ENCODE measurements at places on chromosomes 13 and 19.

DNA sequence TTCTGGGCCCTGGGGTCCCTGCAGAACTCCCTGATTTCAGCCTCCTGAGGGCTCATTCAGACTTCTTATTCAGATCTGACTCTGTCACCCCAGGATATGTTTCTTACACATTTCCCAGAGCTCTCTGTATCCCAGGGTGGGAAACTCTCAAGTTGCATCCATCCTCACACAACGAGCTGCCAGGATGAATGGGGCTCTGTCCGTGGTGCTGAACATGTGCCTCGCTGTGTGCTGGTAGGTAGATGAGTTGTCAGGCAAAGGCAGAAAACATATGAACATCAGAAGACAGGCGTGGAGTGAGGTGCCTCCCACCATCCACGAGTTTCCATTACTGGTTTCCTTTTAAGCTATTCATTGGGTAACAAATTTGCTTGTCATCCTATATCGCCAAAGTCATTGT, 11.4 kb upstream of the IGFL1 start:
- DNase-seq = peak; percentile 31

- DNase-seq = no peak
Observed at GRCh38 chr19:3073931-3074595, 11.8 kb upstream of the TLE5 start.

DNA sequence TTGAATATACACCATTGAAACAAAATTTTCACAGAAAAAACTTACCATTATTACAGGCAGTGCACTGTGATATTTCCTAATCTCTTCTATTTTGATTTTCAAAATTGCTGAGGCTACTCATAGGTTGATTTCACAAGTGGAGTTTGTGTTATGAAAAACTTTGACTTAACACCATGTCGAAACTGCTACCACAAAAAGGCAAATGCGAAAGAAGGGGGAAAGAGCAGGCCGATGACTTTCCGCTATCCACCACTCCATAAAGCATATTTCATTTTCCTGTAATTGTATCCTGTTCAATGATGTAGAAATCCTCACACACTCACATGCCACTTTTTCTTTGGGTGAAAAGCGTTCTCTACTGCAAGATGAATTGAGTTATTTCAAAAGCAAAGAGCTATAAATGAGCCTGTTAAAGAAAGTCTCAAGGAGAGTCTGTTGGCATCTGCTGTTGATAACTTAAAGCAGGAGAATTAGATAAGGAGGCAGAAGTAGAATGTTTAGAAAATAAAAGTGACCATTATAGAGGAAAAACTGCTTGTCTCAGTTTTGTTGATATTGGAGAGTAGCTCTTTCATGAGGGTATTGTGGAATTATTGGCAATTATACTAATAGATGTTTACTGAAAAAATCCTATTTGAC, 18.8 kb downstream of the KL start:
- DNase-seq = no peak

- no peak for DNase-seq
Observed at GRCh38 chr13:44093607-44094564, 214.2 kb downstream of the LACC1 start.

- DNase-seq = peak; percentile 86
Observed at GRCh38 chr13:24709186-24709913, 29.1 kb downstream of the ATP12A start.

GRCh38 chr19:2702170-2703076, at the start of gene GNG7:
GNG7 (minus strand) TSS chr19:2702694; CDS start chr19:2520688, 182,006 bp downstream.
- peak; percentile 90 for DNase-seq

DNA sequence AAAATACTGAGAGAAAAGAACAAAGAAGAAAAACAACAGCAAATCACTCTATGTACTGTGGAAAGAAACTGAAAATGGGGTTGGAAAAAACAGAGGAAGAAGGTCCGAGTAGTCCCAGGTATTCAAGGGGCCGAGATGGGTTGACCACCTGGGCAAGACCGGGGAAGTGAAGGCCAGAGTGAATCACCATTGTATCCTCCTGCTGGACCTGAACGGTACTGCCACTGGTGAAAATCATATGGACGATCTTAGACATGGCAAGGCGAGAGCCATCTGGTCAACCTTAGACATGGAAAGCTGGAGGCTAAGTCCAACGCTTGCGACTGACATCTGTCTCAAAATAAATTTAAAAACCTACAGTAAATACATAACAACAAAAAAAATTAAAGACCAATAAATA, 44.4 kb upstream of the ZNF91 start:
- DNase-seq = no peak

DNA sequence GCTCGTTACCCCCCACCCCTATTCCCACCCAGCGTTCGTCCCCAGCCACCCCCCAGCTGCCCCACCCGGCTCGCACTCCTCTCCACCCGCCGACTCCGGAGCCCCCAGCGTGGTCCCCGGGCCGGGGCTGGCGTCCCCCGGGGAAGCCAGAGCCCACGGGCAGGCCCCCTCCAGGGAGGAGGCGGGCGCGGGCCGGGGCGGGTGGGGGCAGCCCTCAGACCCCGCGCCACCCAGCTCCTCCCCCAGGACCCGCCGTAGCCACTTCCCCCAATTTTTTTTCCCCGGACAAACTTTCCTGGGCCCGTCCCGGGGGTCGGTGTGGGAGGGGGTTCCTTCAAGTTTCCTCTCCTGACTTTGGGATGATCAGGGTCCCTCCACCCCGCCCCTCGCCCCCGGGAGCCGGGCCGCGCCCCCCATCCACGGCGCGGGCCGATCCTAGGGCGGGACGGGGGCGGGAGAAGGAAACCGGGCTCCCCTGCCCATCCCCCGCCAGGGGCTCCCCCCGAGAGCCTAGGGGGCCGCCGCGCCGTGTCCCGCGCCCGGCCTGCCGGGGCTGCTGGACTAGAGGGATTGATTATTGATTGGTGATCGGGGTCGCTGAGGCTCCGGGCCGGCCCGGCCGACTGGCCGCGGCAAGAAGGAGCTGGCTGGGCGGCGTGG, 927 bp upstream of the TSHZ3 start:
- no peak for DNase-seq

DNA sequence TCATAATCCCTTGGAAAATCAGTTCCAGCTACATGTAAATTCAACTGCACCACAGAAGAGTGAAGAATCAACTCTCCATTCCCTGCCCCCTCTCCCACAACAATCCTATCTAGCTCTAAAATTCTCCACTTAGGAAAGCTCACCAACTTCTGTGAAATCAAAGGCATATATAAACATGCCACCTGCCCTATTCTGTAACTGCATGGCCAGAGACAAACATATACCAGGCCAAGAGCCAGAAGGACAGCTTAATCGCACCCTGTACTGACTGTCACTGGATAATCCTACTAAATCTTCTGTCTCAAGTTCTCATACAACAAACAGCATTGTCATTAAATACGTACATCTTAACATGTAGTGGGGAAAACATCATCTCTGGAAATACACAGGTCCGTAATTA, 58.2 kb upstream of the EEF1AKMT1 start:
- no peak for DNase-seq

- DNase-seq = peak; percentile 82
Observed at GRCh38 chr19:3125900-3126524, 9.8 kb upstream of the GNA15 start.

GRCh38 chr19:51417107-51417809, at the start of gene SIGLEC10:
SIGLEC10 (minus strand) TSS chr19:51417642; CDS start chr19:51417581, 61 bp downstream.
- peak; percentile 48 for DNase-seq

GRCh38 chr13:104592127-104592526, 1525.9 kb upstream of the SLC10A2 start:
- no peak for DNase-seq

- no peak for DNase-seq
Observed at GRCh38 chr13:73667756-73668155, 466.4 kb downstream of the KLF12 start.

DNA sequence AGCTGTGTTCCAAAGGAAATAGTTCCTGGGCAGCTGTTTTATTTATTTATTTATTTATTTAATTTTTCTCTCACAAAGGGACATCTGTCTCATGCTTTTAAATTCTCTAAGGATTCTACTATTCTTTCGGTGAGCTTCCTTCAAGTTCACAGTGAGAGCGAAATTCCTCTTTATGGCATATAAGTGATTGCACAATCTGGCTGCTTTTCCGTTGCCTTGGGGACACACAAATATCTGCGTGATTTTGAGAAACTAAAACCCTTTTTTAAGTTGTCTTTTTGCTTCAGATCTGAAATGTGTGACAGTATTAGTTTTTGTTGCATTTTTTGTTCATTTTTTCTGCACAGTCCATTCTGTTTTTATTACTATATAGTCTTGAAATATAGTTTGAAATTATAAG, 19.2 kb downstream of the ZNF486 start:
- no peak for DNase-seq

GRCh38 chr13:33524086-33524485, 238.5 kb upstream of the STARD13 start:
- DNase-seq = no peak

- DNase-seq = no peak
Observed at GRCh38 chr13:27168086-27168485, 3.5 kb downstream of the USP12 start.

DNA sequence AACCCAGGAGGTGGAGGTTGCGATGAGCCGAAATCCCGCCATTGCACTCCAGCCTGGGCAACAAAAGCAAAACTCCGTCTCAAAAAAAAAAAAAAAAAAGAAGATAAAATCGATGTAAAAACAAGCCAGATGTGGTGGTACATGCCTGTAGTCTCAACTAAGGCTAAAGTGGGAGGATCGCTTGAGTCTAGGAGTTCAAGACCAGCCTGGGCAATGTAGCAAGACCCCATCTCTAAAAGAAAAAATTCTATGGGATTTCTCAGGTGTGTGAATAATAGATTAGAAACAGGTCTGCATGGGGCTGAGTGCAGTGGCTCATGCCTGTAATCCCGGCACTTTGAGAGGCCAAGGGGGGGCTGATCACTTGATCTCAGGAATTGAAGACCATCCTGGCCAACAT, 11.1 kb downstream of the PGPEP1 start:
- DNase-seq = no peak

DNA sequence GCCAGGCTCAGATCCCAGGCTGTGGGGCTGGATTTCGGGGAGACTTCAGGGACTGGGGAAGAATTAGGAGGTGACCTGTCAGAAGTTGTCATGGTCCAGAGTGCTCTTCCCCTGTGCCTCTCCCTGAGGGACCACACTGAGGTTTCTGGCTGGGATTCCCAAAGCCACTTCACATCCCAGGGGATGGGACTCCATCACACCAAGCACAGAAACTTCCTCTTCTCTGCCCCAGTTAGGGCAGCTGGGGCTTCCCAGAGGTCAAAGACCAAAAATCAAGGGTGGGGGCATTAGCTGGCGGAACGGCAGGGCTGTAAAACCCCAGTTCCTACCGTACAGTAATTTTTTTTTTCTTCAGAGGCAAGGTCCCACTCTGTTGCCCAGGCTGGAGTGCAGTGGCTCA, 7.4 kb downstream of the FCER2 start:
- no peak for DNase-seq

GRCh38 chr13:59963383-59963782, 200.3 kb downstream of the DIAPH3 start:
- DNase-seq = no peak

- DNase-seq = peak; percentile 21
Observed at GRCh38 chr13:94192431-94192975, 287.0 kb downstream of the DCT start.

DNA sequence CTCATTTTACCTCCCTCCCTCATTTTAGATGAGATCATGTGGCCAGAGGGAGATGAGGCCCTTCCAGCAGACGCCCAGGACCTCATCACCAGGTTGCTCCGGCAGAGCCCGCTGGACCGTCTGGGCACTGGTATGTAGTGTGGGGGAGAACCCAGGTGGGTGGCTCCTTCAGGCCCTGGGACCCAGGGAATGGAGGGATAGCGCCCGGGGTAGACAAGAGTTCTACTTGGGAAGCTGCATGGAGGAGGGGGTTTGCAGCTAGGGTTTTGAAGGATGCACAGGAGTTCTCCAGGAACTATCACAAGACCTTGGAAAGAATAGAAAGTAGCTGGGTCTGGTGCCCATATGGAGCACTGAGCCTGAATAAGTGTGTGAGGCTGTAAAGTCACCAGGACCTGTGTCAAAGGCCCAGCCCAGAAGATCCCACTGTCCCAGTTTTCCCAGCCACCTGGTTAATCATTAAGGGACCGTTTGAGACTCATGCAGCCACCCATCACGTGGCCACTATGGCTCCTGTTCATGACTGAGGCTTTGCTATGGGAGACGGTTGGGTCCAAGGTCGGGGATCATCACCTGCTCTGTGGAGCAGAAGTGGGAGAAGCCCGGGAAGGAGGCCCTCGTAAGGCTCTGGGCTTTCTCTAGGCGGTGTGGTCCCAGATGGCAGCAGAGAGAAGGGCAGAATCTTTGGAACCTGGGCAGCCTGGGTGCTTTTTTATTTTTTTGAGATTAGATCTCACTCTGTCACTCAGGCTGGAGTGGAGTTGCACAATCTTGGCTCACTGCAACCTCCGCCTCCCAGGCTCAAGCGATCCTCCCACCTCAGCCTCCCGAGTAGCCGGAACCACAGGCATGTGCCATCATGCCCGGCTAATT, 17.0 kb upstream of the PIK3R2 start:
- DNase-seq = no peak

- DNase-seq = peak; percentile 52
Observed at GRCh38 chr13:77516342-77516789, 19.1 kb upstream of the SCEL start.

GRCh38 chr13:46633416-46633815, 80.4 kb downstream of the LRCH1 start:
- DNase-seq = no peak

DNA sequence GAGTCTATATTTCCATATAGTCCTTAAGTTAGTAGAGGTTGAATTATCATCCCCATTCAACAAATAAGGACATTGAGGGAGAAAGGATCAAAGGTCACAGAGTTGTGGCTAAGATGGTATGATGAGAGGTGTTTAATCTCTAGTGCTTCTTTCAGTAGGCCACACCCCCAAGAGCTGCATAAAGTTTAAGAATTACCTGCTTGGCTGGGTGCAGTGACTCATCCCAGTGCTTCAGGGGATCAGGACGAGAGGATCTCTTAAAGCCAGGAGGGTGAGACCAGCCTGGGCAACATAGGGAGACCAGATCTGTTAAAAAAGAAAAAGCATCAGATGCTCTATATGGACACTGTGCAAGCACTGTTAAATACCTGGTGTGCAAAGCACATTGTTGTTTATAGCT, 560.0 kb upstream of the KLHL1 start:
- DNase-seq = no peak

DNA sequence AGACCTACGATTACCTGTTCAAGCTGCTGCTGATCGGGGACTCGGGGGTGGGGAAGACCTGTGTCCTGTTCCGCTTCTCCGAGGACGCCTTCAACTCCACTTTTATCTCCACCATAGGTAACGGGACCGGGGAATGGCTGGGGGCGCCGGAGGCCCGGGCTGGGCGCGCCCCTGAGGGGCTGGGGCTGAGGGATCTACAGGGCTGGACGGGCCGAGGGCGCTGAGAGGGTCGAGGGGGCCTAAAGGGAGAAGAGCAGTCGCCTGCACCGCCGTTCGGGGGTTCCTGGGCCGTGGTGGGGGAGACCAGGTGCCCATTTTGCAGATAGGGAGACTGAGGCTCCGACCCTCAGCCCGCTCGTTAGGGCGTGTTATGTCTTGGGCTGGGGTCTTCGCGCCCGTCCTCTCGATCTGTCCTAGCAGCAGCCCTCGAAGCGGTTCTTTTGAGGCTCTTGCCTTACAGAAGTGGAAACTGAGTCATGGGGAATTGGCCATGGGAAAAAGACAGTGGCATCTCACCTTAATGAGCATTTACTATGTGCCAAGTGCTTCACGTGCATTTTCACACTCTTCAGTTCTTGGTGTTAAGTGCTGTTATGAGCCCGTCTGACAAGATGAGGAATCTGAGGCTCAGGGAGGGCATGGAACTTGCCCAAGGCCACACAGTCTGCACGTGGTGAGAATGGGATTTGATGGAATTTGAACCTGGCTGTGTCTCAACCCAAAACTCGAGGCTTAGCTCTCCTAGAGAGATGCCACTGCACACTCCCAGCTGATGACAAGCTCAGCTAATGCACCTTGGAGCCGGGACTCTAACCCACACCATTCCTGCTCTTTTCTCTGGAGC, 442 bp downstream of the RAB8A start:
- no peak for DNase-seq

Data from activated CD4-positive, alpha-beta T cell treated with anti-CD3 and anti-CD28 coated beads, Interleukin-2, amount 50 U/mL, for 16 hours (primary cell).